ENCODE measurements at places on chromosomes 16 and 17. TPM values are rescaled to one million over a fixed set of nuclear protein-coding genes. Genes with fewer than 3 reads are reported as not detected.

The IL17C gene
- total RNA-seq: 0.64 TPM

The CSNK2A2 gene
- total RNA-seq: 84.5 TPM

The BAIAP3 gene
- total RNA-seq: 0.31 TPM

The SLFN14 gene
- not detected for total RNA-seq

The NUPR1 gene
- total RNA-seq: not detected

The PNMT gene
- total RNA-seq: not detected

The TEX19 gene
- not detected for total RNA-seq

The KRT9 gene
- not detected for total RNA-seq

The ARL16 gene
- 54.7 TPM for total RNA-seq

DNA sequence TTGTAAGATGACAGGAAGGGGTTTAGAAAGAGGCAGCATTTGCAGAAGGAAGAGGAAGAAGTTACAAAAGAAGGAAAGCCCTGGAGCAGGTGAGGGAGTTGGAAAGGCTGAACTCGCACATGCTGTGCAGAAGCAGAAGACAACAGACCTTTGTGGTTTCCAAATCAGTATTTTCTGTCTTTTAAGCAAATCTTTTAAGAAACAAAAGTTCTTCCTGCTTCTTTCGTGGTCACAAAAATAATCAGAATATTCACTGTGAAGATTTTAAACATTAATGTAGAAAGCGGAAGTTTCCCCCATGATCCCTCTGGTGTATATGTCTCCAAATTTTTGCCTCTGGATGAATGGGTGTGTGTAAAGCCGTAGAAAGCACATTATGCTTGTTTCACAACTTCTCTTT is 25.8 kb downstream of the ZNRF1 start:
- H3K27me3 ChIP-seq: no peaks in the 10 kb centered on the region
- peak overlapping the region; percentile 17 for H3K4me3 ChIP-seq
- H3K36me3 ChIP-seq: peaks cover 32% of the 10 kb centered on the region

DNA sequence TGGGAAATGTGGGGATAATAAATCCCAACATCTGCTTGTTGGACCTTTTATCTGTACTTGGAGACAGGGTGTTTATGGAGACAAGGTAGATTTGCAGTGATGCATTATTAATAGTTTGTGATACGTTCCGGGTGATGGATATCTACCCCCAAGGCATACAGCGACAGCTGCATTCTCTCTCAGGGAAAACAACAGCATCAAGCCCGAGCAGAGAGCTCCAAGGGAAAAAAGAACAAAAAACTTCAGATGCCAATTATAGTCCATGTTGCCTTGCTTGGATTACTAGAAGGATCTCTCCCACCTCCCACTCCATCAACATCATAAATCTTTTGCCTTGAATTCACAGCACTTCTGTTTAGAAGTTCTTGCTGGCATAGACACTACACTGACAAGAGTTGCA is 187.5 kb upstream of the CDH11 start:
- no peaks in the 10 kb centered on the region for H3K4me1 ChIP-seq
- no peak overlapping the region for H3K4me3 ChIP-seq
- no peaks in the 10 kb centered on the region for H3K36me3 ChIP-seq

GRCh38 chr17:8585911-8586310 is 44.6 kb downstream of the MYH10 start:
- H3K4me3 ChIP-seq: no peak overlapping the region
- H3K27ac ChIP-seq: no peak overlapping the region
- DNase-seq: no peak
- H3K4me1 ChIP-seq: no peaks in the 10 kb centered on the region
- H3K36me3 ChIP-seq: no peaks in the 10 kb centered on the region

DNA sequence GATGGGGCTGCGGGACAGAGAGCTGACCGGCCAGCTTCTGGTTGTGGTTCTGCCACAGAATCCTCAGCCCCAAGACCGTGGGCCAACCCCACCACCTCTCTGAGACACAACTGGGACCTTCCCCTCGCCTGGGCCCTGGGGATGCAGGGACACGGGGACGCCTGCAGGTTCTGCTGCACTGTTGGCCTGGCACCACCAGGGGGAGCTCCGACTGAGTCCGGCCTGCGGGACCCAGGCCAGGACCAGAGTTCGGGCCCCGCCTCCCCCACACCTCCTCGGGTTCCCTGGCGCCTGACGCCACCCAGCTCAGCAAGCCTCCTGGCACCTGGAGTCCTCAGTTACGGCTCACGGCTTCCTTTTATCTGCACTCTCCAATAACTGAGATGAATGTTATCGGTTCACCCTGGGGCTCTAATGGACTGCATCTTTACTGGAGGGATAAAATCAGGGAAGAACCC is 27.3 kb downstream of the TBC1D16 start:
- no peaks in the 10 kb centered on the region for H3K27me3 ChIP-seq
- no peak overlapping the region for H3K27ac ChIP-seq
- no peaks in the 10 kb centered on the region for H3K36me3 ChIP-seq
- H3K4me1 ChIP-seq: peaks cover 5% of the 10 kb centered on the region

DNA sequence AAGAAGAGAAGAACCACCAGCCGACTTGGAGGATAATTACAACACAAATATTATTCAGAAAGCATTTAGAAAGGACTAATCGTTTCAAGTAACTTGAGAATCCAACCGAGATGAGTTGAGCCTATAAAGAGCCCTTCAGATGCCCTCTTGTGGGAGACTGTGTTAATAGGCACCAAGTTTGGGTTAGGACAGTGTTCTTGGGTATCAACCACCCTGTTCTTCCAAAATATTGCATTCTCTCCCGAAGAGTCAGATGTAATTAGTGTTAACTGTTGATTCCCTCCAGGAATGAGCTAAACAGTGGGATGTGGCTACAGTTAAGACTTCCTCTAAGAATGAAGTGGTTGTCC is 87.8 kb upstream of the NOL11 start:
- H3K36me3 ChIP-seq: peaks cover 14% of the 10 kb centered on the region
- DNase-seq: no peak
- H3K27ac ChIP-seq: no peak overlapping the region
- no peak overlapping the region for H3K4me3 ChIP-seq
- H3K27me3 ChIP-seq: no peaks in the 10 kb centered on the region
- peaks cover 26% of the 10 kb centered on the region for H3K4me1 ChIP-seq

DNA sequence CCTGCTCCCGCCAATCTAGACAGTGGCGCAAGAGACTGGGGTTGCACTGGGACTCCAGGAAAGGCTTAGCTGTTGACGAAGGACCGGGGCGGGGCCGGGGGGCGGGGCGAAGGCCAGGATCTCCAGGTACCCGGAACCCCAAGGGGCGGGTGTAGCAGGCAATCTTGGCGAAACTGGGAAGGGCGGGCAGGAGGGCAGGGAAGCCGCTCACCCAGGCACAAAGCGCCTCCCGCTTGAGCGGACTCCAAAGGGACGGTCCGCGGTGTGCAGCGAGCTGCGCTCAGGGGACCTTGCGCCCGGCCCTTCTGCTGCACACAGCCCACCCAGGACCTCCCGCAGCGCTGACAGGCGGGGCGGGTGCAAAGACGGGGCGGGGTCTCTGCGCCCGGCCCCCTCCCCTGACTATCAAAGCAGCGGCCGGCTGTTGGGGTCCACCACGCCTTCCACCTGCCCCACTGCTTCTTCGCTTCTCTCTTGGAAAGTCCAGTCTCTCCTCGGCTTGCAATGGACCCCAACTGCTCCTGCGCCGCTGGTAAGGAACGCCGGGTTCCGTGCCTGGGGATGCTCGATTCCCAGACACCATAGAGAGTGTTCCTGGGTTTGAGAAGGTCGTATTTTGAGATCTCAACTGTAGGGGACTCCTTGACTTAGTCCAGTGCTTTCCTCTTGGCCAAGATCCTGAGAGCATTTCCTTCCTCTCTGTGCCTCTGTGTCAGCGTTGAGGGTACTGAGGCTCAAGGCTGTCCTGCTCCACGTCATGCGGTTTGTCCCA is at the start of gene MT1F:
Gene MT1F, plus strand, starts transcription at position 405 of the 772 bp plus-strand sequence. Its CDS starts 100 bp downstream, at position 505.
- DNase-seq: peak; percentile 67
- peak within 1 kb of the TSS; percentile 95 for H3K4me3 ChIP-seq
- peak within 1 kb of the TSS; percentile 74 for H3K27ac ChIP-seq
- H3K27me3 ChIP-seq: peaks cover 16% of the 10 kb centered on the region

DNA sequence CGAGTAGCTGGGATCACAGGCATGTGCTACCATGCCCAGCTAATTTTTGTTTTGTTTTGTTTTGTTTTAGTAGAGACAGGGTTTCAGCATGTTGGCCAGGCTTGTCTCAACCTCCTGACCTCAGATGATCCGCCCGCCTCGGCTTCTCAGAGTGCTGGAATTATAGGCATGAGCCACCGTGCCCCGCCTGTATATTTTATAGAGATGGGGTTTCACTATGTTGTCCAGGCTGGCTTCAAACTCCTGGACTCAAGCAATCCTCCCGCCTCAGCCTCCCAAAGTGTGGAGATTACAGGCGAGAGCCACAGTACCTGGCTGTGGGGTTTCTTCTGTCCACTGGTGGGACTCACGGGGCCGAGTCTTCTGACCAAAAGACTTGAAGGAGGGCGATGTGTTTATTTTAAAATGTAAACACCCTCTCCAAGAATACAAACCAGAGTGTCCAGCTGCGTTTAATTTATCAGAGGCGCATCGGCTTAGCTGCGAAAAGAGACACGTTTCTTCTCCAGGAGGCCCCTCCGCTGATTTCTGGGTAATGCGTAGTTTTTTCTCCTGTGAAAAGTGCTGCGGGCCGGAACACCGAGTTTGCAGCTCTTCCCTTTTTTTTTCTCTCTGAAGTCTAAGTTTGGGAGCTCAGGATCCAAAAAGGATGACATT is 86.9 kb upstream of the CIBAR2 start:
- peaks cover 4% of the 10 kb centered on the region for H3K27me3 ChIP-seq
- H3K4me1 ChIP-seq: no peaks in the 10 kb centered on the region
- no peak overlapping the region for H3K27ac ChIP-seq
- H3K4me3 ChIP-seq: no peak overlapping the region
- no peaks in the 10 kb centered on the region for H3K36me3 ChIP-seq
- no peak for DNase-seq

DNA sequence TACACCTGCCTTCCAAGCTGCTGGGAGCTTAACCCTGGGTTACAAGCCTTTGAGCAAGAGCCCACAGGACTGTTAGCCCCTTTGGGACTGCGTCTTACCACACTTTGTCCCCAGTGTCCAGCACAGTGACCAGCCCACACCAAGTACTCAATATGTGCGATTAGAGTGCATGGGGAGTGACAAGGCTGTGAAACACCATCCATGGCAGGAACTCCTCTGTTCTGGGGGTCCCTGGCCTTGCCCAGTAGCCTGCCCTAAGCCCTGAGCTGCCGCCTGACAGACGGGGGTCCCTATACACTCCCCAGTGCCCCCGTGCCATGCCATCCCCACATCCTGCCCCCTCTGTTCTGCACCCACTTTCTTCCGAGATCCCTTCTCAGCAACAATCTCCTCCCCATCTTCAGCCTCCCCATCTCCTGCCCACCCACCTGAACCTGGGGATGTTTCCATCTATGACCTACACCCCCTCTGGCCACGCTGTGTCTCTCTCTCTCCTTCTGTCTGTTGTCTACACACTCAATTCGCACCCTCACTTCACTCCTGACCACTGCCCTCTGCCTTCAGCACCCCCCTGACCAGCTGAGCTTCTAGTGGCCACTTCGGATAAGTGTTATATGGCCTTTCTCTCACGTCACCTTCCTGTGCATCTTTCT is 112.9 kb upstream of the SMURF2 start:
- DNase-seq: no peak
- H3K27ac ChIP-seq: no peak overlapping the region
- H3K36me3 ChIP-seq: no peaks in the 10 kb centered on the region
- H3K4me3 ChIP-seq: no peak overlapping the region

DNA sequence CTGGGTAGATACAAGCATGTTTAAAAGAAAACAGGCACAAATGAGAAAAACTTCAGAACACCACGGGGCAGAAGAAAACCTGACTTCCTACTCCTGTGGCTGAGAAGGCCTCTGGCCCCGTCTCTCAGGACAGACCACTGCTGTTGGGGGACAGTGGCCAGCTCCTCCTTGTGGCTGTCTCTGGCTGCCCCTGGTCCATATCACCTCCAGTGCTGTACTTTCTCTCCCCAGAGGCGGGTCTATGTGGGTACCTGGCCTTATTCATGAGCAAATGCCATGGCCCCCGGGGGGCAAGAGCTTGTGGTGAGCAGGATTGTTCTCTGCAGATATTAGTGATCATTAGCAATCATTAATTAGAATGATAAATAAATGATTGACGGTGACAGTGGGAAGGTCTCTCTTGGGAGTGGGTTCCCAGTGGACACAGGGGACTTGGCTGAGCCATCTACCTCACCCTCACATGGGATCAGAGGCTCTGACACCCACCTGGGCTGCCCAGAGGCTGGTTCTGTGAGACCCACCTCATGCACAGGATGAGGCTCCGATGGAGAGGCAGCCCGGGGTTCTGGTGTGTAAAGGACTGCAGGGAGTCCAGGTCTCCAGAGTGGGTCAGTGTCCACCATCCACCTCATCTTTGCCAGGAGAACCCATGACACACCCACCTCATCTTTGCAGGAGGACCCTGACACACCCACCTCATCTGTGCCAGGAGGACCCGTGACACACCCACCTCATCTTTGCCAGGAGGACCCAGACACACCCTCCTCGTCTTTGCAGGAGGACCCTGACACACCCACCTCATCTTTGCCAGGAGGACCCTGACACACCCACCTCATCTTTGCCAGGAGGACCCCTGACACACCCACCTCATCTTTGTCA is 30.6 kb upstream of the CBFA2T3 start:
- no peak overlapping the region for H3K27ac ChIP-seq
- peak; percentile 44 for DNase-seq
- no peaks in the 10 kb centered on the region for H3K36me3 ChIP-seq

- H3K36me3 ChIP-seq: no peaks in the 10 kb centered on the region
- no peaks in the 10 kb centered on the region for H3K27me3 ChIP-seq
- DNase-seq: peak; percentile 52
Observed at GRCh38 chr17:42189651-42189965, 4.4 kb upstream of the HCRT start.

- peak overlapping the region; percentile 66 for H3K27ac ChIP-seq
- H3K36me3 ChIP-seq: peaks cover 4% of the 10 kb centered on the region
- no peak overlapping the region for H3K4me3 ChIP-seq
- H3K27me3 ChIP-seq: no peaks in the 10 kb centered on the region
Observed at GRCh38 chr16:8851761-8852403, 16.9 kb downstream of the CARHSP1 start.

DNA sequence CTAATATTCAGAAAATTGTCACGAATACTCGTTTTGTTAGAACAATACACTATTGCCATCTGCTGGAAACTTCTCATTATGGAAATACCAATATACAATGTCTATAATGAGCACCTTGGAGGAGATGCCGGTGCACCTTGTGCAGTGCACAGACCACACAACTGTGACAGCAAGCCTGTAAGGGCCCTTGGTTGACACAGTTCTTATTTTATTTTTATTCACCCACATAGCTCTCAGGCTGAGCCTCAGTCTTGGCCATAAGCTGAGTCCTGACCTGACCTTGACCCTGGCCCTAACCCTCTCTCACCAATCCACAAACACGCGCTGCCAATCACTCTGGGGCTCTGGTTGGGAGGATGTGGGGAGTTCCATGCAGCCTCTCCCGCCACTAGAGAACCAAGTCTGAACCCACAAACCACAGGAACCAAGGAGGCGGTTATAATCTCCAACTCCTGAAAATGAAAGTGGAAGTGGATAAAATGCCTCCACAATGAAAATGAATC is 7.6 kb downstream of the AIPL1 start:
- H3K27ac ChIP-seq: peak overlapping the region; percentile 68
- peaks cover 18% of the 10 kb centered on the region for H3K27me3 ChIP-seq
- H3K4me1 ChIP-seq: peaks cover 10% of the 10 kb centered on the region
- H3K4me3 ChIP-seq: peak overlapping the region; percentile 66
- DNase-seq: peak; percentile 75
